ENCODE measurements at places on chromosomes 13 and 19.

- no peak for DNase-seq
Measured at GRCh38 chr19:44476559-44477408, 23.5 kb downstream of the ZNF180 start.

GRCh38 chr19:52638601-52639000 lies 446 bp upstream of the ZNF83 start:
- DNase-seq: no peak

GRCh38 chr13:111120913-111121312 lies 5.8 kb downstream of the ARHGEF7 start:
- DNase-seq: no peak

DNA sequence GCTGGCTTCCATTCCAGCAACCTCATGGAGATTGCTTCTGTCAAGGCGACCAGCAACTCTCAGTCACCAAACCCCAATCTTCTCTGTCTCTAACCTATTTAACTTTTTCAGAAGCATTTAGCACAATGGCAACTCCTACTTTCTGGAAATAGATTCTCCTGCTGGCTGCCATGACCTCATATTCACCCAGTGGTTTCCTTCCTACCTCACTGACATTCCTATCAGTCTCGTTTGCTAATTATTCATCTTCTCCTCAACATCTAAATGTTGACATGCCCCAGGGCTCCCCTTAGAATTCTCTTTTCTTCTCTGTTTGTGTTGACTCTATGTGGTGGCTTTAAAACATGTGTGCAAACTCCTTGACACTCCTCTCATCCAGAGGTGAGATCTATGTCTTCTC lies 106.7 kb downstream of the OLFM4 start:
- no peak for DNase-seq

DNA sequence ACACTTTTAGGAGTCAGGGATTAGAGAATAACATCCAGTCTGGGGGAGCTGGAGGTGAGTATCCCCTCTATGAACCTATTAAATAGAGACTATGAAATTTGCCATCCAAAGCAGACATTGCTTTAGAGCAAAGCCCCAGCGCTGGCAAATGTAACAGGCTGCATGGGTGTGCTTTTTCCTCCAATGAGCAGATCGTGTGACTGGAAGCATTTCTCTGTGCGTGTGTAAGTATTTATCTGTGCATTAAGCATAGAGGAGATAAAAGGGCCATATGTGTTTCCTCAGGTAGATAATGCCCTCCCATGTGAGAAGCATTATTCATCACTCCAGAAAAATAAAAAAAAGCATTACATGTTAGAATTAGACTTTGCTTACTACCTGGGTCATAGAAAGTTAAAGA lies 924 bp downstream of the TNFSF13B start:
- no peak for DNase-seq

DNA sequence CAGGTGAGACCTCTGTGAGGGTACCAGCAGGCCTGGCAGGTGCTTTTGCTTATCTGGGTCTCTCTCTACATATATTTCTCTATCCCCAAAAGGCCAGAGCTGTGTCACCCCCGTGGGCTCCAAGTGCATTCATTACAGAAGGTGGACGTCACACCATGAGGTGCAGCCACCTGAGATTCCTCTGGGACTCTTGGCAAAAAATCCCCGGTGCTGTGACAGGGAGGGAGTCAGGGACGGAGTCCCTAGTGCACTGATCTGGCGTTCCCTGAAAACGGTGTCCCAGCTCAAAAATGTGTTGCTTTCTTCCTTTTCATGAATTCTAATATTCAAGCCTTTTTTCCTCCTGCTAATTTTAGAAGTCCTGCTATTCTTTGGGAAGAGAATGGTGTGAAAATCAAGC lies 13.5 kb downstream of the TSHZ3 start:
- DNase-seq: no peak

- DNase-seq: no peak
Measured at GRCh38 chr13:63010072-63010658, 1594.5 kb upstream of the PCDH20 start.

DNA sequence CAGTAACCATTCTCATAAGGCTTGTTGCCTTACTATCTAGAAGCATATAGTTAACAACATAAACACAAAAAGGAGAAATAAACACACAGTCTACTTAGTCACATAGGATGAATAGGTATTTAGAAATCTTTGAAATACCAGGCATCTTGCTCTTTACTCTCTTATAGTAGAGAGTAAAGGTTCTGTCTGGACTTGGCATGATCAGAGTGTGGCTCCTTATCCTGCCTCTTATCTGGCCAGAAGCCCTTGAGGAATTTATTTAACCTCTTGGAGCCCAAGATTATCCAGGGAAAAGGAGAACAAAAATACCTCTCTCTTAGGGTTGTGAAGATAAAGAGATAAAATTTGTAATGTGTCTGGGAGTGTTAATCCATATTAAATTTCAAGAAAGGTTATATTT lies 100.2 kb upstream of the MBNL2 start:
- DNase-seq: no peak

DNA sequence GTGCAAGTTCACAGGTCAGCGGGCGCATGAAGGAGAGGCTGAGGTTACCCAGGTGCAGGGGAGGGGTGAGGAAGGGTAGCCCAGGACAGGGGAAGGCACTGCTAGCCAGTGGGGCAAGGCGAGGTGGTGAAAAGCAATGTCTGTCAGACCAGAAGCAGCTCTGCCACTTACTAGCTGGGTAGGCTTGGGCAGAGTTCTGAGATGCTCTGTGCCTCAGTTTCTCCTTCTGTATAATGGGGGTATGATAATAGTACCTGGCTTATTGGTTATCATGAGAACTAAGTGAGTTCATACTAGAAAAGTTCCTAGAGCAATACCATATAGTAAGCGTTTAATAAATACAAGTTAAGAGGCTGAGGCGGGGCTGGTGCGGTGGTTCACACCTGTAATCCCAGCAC lies 14.3 kb upstream of the SCN1B start:
- no peak for DNase-seq

DNA sequence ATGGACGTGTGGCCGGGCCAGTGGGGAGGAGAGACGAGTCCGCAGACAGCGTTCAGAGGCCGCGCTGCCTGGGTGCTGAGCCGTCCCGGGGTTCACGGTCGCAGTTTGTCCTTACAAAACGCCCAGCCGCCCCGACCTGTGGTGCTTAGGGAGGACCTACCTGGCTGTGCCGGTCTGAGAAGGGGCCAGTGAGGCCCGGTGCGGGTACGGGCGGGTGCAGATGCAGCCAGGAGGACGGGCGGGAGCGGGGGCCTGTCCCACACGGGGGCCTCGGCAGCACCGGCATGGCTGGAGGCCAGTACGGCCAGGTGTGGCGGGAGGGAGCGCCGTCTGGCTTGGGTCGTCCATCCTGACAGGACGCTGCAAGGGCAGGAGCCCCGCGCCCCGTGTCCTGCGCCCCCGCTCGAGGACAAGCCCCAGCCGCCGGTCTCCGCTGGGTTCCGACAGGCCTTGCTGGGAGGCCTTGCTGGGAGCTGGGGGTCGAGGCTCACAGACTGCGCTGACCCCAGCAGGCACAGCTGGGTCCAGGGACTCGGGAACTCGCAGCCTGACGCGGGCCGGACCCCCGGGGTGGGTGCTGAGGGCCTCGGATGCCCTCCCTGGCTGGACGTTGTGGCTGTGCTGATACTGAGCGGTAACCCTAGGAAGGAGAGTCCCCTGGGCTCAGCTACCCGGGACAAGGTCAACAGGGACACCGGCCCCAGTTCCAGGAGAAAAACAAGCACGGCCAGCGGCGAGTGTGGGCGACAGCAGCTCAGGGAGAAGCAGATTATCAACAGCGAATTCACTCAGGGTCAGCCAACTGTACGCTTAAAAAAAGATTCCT lies 5.3 kb upstream of the PROZ start:
- peak; percentile 97 for DNase-seq

DNA sequence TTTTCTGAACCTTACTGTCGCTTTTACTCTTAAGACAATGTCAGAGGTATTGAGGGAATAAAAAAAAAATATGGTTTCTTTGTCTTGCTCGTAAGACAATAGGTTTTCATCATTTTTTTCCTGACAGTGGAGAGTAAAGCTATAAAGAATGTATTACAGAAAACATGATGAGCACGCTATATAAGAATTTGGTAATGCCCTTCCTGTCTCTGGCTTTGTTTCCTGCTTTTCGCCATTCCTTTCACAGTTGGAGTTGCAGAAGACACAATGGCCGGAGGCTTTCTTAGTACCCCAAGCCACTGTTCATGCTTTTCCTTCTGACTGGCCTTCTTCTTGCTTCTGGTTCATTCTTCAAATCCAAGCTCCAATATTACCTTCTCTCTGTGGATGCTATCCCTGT lies 101.0 kb upstream of the DACH1 start:
- DNase-seq: no peak

DNA sequence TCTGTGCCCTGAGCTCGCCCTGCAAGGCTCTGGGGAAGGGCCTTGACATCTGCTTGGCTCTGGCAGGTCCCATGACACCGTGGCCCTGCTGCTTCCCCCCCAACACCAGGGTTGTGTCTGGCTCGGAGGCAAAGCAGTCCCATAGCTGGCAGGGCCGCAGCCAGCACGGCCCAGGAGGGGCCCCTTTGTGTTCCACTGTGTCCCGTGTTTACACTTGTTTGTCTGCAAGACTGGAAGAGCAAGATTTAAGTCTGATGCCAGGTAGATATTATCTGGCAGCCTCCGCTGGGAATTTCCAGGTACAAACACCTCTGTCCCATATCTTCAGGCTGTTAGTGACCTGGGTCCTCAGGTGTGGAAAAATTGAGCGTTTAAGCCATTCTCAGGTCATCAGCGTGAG lies 44.3 kb downstream of the MCF2L start:
- no peak for DNase-seq

GRCh38 chr13:50128428-50128931 lies 113.2 kb downstream of the KCNRG start:
- no peak for DNase-seq

GRCh38 chr13:111893071-111893606 lies 173.8 kb upstream of the SOX1 start:
- DNase-seq: peak; percentile 85

DNA sequence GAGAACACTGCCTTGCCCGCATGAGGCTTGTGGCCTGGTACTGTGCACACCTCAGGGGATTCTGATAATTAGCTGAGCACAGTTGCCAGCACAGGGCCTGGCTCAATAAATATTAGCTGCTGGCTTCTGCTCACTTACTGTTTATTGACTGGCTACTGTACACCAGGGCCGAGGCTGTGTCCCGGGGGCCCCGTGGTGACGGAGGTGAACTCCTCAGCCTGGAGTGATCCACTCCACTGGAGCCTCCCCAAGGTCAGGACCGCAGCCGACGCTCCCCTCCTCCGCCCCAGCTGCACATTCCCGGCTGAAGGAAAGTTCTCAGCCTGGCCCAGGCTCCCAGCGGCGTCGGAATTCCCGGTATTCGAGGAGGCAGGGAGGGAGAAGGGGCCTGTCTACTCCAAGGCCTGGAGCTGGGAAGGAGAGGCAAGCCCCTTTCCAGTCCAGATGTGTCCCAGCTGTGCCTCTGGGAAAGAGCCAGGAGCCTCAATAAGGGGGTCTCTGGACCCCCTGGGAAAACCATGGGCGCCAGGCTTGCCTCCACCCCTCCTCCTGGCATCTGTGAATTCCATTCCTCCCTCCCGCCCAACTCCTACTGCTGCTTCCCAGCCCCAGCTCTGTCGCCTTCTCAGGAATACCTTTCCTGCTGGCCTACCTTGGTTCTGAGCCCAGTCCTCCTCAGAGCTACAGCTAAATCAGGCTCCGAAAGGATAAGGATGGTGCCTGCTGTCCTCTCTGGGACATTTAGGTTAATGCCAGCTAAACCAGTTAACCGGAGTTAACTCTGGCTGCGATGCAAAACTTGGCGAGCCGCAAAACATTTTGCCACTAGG lies 7.3 kb downstream of the RPS16 start:
- no peak for DNase-seq

DNA sequence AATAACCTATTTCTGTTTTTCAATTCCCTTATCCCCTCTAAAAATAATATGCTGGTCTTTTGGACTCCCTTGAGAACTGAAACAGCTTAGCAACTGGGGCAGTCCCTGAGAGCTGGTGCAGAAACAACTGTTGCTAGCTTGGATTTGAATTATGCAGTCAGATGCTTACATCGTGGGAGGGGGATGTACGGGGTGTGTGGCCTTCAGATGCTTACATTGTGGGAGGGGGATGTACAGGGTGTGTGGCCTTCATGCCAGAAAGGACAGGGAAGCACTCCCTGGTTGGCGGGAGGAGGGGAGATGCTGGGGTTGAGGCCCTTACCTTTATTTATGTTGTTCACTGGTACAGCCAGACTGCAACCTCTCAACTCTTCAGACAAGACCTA lies 25.6 kb downstream of the LRCH1 start:
- DNase-seq: no peak

DNA sequence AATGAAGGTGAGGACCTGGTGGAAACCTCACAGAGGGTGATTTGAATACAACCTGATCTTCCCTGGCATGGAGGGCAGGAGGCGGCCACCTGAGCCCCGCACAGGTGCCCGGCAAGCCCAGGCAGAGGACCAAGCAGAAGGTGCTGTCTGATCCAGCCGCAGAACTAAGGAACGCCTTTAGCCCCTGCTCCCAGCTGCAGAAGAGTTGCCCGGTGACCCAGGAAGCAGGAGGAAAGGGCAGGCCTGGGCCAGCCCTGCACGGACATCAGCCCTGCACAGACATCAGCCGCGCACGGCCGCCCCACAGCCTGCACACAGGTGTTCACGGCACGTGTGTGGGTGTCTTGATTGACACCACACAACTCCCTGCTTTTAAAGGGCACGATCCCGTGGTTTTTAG lies 43.1 kb downstream of the RASA3 start:
- no peak for DNase-seq

GRCh38 chr13:40981949-40982348 lies 37.2 kb downstream of the ELF1 start:
- DNase-seq: no peak

DNA sequence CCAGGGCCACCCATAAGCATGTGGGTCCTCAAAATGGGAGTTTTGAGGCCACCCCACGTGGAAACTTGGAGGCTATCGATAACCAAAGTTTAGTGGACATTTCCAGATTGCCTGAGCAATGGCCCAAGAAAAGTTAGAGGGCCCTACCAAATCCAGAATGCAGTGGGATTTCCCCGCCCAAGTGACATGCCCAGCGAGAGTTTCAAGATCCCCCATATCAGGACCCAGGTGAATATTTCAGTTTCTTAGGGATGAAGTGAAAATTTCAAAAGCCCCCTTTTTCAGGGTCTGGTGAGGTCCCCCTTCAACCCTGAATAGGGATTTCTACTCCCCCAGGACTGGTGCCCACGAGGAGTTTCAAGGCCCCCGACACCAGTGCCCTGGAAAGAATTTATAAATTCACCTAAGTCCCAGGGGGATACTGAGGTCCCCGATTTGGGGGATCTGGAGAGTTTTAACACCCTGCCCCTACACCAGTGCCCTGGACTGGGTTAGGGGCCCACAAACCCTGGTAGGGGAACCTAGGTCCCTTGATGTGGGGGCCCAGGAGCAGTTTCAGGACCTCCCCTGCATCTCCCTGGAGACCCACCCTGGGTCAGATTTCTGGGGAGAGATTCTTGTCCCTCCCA lies 695 bp downstream of the BST2 start:
- no peak for DNase-seq

- no peak for DNase-seq
Measured at GRCh38 chr19:45008552-45008951, 7.3 kb downstream of the RELB start.

GRCh38 chr19:46728693-46729339 lies 11.9 kb upstream of the PRKD2 start:
- DNase-seq: no peak
